ENCODE measurements at places on chromosomes 4 and X. TPM values are rescaled to one million over a fixed set of nuclear protein-coding genes. Genes with fewer than 3 reads are reported as not detected.

DNA sequence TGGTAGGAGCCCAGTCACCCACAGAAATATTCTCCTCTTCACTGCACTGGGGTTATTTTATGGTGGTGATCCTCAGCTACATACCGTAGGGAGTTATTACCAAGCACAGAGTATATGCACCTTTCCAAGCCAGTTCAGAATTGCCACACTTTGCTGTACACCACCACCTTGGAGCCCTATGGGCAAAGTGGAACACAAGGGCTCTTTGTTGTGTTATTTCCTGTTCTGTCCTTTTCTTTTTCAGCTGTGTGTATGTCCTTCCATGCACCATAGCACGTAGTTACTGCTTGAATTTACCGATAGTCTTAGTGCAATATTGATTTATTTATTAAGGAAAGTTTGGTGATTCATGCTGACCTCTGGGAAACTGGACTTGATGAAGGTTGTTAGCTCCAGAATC lies 8.3 kb downstream of the RNF128 start:
- no peaks in the 10 kb centered on the region for H3K36me3 ChIP-seq
- H3K27me3 ChIP-seq, result no peaks in the 10 kb centered on the region
- no peak overlapping the region for H3K27ac ChIP-seq
- DNase-seq, result no peak
- no peaks in the 10 kb centered on the region for H3K4me1 ChIP-seq

DNA sequence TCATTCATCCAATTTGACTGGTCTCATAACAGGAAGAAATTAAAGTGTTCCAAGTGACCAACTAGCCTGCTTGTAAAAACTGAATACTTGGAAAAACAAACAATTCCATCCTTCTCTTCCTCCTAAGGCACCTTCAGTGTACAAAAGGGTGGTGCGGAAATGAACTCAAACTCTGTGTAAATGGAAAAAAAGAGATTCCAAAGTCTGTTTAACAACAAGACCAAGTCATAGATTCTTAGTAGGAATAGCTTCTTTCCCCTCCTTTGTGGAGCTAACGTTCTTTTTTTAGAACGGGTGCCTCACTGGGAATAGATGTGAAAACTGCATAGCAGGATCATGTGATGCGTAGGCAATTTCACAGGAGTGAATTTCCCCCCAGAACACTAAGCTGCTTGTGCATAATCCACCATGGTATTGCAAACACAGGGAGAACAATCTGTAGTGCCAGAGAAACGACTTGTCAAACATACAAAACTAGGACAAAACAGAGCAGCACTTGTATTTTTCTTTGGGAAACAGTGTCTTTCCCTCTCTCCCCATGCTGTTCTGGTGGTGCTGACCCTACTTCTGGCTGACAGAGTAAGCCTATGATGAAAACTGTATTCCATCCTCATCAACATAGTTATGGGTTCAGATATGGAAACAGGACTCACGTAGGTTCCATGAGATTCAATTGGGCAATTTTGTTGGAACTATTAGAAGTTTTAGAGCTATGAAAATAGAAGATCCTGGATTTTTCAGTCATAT lies 13.2 kb upstream of the SOD3 start:
- H3K36me3 ChIP-seq, result no peaks in the 10 kb centered on the region
- no peaks in the 10 kb centered on the region for H3K4me1 ChIP-seq
- no peak for DNase-seq
- H3K27ac ChIP-seq, result no peak overlapping the region
- no peaks in the 10 kb centered on the region for H3K27me3 ChIP-seq

- no peak overlapping the region for H3K27ac ChIP-seq
- peaks cover 8% of the 10 kb centered on the region for H3K4me1 ChIP-seq
Measured at GRCh38 chr4:84497504-84498202, 1.4 kb downstream of the NKX6-1 start.

- no peaks in the 10 kb centered on the region for H3K27me3 ChIP-seq
- DNase-seq, result peak; percentile 46
- H3K27ac ChIP-seq, result no peak overlapping the region
- no peaks in the 10 kb centered on the region for H3K36me3 ChIP-seq
- no peak overlapping the region for H3K4me3 ChIP-seq
- H3K4me1 ChIP-seq, result peaks cover 27% of the 10 kb centered on the region
Measured at GRCh38 chr4:73446336-73446938, 10.4 kb downstream of the AFP start.

DNA sequence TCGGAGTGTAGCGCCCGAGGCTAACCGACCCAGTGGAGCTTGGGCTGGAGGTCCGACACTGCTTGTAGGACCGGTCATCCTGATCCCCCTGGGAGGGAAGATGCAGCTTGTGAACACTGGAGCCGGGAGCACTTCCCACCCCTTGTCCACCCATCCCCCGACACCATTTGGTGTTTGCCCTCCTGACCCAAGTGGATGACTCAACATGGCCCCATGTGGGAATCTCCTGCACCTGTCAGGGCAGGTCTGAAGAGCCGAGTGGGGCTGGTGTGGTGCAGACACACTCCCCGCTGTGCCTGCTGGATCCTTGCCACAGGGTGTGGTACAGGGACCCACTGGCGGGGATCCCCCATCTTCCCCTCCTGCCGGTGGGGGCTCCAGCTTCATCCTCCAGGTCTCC lies 90.0 kb upstream of the AFAP1 start:
- H3K4me3 ChIP-seq, result peak overlapping the region; percentile 46
- peaks cover 18% of the 10 kb centered on the region for H3K4me1 ChIP-seq
- no peaks in the 10 kb centered on the region for H3K36me3 ChIP-seq
- DNase-seq, result peak; percentile 48

- no peaks in the 10 kb centered on the region for H3K4me1 ChIP-seq
- H3K36me3 ChIP-seq, result no peaks in the 10 kb centered on the region
- no peak for DNase-seq
- no peak overlapping the region for H3K27ac ChIP-seq
Measured at GRCh38 chr4:36053930-36054329, 190.4 kb downstream of the ARAP2 start.

DNA sequence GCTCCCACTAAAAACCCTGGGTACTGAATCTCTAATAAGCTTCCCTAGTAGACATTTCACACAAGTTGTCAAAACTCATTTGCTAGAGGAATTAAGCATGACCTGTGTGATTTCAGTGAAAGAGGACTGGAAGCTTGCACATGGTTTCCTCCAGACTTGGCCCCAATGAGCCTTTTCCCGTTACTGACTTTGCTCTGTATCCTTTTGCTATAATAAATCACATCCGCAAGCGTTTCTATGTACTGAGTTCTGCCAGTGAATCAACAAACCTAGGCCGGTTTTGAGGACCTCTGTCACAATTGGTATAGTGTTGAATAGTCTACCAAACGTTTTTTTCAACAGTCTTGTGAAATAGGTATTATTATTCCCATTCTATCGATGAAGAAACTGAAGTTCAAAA lies 8.2 kb downstream of the ATP11C start:
- no peak overlapping the region for H3K4me3 ChIP-seq
- no peaks in the 10 kb centered on the region for H3K4me1 ChIP-seq
- H3K27ac ChIP-seq, result no peak overlapping the region
- H3K27me3 ChIP-seq, result no peaks in the 10 kb centered on the region
- DNase-seq, result no peak

- no peak for DNase-seq
- no peak overlapping the region for H3K4me3 ChIP-seq
- H3K36me3 ChIP-seq, result no peaks in the 10 kb centered on the region
- H3K4me1 ChIP-seq, result no peaks in the 10 kb centered on the region
Measured at GRCh38 chr4:129916991-129917390, 821.0 kb downstream of the C4orf33 start.

ADAM29 gene
- polyA plus RNA-seq, result not detected

RASL11B gene
- polyA plus RNA-seq, result 1.4 TPM

CCDC149 gene
- polyA plus RNA-seq, result 2.0 TPM

NKX1-1 gene
- not detected for polyA plus RNA-seq
